Activated CD8-positive, alpha-beta T cell treated with anti-CD3 and anti-CD28 coated beads for 36 hours (primary cell): ENCODE measurements at places on chromosomes 13 and 19.

DNA sequence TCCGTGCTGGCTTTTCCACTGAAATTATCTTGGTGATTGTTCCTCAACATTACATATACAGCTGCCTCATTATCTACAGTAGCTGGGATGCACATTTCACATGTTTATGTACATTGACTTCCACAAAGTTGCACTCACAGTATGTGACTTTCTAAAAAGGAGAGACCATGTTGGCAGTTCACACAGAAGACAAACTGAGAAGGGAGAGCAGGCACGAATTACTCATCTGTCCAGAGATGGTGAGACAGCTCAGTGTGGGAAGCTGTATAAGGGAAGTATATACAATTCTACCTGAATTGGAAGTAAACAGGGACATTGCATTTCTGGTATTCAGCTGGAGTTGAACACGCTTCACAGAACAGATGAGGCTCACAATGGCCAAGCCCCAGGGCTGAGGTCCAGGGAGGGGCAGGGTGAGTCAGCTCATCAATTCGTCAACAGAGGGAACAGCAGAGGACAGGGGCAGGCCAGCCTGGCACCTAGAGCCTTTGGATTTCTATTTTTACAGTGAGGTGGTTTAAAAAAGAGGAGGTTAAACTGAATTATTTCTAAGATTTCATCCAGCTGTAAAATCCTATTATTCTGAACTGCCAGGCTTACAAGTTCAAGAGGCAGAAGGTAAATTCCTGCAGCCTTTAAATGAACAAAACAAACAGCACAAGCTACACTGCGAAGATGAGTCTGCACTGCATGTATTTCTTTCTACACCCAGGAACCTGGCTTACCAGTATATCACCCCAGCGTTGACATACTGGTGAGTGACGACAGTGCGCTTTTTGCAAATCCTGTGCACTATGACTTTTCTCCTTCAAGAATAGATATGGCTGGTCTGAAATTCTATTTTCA lies 9.8 kb downstream of the PARP4 start:
- no peaks in the 10 kb centered on the region for H3K27me3 ChIP-seq
- no peak for DNase-seq
- H3K4me3 ChIP-seq, result no peak overlapping the region
- peak overlapping the region; percentile 21 for H3K27ac ChIP-seq
- peaks cover 26% of the 10 kb centered on the region for H3K4me1 ChIP-seq
- H3K36me3 ChIP-seq, result peaks cover 26% of the 10 kb centered on the region

DNA sequence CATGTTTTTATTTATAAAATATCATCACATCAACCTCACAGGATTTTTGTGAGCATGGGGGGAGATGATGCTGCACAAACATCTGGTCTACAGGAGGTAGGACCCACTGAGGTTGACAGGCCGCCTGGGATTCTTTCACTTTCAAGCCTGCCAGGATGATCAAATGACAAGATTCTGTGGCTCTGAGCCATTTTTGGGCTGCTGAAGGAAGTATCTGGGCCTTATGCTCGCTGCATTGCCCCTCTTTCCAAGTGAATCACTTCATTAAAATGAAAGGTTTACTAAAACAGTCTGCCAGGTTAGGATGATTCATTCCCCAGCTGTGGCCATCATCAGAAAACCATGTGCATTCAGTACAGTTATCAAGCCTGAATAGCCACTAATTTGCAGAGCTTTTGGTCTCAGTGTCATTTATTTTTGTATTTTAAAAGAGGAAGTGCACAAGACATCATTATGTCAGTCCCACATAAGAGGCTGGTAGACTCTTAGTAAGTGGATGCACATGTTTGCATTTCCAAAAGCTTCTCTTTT lies 34.4 kb downstream of the STARD13 start:
- no peak overlapping the region for H3K27ac ChIP-seq
- no peak overlapping the region for H3K4me3 ChIP-seq
- H3K27me3 ChIP-seq, result peaks cover 1% of the 10 kb centered on the region
- no peaks in the 10 kb centered on the region for H3K36me3 ChIP-seq
- peak; percentile 3 for DNase-seq

DNA sequence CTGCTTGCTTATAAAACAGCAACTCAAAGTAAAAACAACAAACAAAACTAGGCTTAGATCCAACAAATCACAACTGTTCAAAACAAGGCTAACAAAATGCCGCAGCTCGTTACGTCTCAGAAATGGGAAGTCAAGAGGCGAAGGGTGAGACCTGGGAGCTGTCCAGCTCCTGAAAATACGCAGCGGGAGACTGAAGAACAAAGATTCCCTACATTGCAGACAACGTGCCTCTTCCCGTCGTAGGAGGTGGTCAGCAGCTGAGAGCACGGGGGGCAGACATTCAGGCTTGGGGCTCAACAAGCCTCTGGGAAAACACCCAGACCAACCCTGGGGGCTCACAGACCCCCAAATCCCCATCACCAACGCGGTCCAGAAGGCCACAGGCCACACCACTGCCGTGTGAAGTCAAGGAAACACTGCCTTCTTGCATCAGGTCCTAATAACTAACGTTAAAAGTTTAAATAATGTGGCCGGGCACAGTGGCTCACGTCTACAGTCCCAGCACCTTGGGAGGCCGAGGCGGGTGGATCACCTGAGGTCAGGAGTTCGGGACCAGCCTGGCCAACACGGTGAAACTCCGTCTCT lies 13.5 kb downstream of the PLPP2 start:
- peaks cover 26% of the 10 kb centered on the region for H3K27me3 ChIP-seq
- no peak overlapping the region for H3K27ac ChIP-seq
- no peak overlapping the region for H3K4me3 ChIP-seq
- H3K36me3 ChIP-seq, result no peaks in the 10 kb centered on the region
- DNase-seq, result no peak

DNA sequence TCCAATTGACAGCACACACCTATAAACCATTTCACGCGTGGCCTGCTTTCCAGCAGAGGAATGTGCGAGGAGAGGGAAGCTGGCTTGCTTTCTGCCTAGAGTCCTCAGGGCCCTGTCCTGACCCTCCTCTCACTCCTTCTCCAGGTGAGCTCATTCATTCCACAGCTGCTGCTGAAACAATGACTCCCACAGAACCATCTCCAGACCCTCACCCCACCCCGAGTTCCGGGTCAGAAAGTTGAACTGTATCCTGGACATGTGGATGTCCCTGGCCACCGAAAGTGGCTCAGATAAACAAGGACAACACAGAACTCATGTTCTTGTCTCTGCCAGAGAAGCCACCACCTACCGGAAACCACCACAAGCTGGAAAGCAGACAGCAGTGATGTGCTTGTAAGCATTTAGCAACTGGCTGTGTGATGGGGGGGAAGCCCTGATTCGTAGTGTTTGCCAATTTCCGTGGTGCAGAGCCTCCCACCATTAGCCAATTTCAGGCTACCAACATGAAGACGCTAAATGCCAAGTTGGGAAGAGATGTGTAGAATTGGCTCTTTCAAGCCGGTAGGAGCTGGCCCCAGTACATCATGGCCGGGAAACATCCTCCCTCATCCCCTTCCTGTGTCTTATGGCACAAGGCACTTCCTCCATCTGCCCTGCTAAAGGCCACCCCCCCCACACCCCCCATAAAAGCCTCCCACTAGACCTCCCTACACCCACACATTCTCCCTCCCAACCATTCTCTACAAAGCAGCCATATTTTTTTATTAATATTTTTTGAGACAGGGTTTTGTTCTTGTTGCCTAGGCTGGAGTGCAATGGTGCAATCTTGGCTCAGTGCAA lies 5.0 kb downstream of the SYCE2 start:
- H3K27me3 ChIP-seq, result no peaks in the 10 kb centered on the region
- H3K4me3 ChIP-seq, result peak overlapping the region; percentile 4
- DNase-seq, result peak; percentile 80
- peaks cover 3% of the 10 kb centered on the region for H3K36me3 ChIP-seq

GRCh38 chr13:51666374-51666773 lies 82.1 kb downstream of the WDFY2 start:
- H3K4me1 ChIP-seq, result peaks cover 26% of the 10 kb centered on the region
- H3K36me3 ChIP-seq, result peaks cover 4% of the 10 kb centered on the region
- no peak overlapping the region for H3K4me3 ChIP-seq
- H3K27me3 ChIP-seq, result no peaks in the 10 kb centered on the region

DNA sequence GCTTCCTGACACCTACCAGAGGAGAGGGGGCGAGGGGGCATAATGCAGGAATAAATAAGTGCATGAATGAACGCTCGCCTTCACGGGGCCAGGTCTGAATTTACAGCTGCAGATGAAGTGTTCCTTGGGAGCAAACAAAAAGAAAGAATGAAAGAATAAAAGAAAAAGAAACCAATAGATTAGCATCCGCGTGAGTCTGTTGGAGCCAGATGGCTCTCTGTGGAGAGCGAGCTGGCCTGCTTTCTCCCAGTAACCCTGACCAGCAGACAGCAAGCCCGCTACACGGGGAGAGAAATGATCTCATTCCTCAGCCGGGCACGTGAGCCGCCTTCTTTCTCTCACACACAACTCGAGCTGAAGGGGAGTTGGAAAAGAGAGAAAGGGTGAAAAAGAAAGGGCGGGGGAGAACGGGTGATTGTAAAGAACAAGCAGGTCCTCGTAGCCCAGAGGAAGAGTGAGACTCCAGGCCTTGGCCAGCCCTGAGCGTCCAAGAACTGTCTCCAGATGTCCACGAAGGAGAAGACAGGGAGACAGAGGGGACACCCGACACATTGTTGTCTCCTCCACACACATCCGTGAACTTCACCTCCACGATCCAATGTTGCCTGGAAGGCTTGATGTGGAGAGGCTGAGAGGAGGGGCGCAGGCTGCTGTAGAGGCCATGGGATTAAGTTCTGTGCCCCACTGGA lies 81.4 kb downstream of the RNASEH2B start:
- H3K27ac ChIP-seq, result no peak overlapping the region
- no peak overlapping the region for H3K4me3 ChIP-seq
- H3K27me3 ChIP-seq, result no peaks in the 10 kb centered on the region

DNA sequence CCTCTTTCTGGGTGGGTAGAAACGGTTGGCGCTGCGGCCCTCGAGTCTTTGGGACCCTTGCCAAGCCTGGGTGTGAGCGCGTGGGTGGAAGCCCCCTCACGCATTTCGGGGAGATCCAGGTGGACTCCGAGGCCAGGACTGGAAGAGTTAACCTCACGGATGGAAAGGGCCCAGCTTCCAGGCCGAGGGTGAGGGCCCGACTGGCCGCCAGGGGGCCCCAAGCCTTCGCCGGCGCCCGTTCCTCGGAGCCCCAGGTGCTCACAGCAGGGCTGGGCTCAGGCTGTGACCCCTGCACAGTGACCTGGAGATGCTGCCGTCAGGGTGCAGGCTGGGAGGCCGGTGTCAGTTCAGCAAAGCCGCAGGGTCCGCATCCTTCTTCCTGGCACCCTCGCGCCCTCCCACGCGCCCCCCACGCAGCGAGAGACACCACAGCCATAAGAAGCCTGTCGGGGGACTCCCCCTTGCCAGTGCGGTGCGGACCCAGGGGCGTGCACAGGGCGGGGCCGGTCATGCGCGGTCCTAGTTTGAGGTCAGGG lies 34.2 kb upstream of the TMEM255B start:
- H3K4me1 ChIP-seq, result peaks cover 8% of the 10 kb centered on the region
- peak overlapping the region; percentile 71 for H3K4me3 ChIP-seq
- DNase-seq, result peak; percentile 94

DNA sequence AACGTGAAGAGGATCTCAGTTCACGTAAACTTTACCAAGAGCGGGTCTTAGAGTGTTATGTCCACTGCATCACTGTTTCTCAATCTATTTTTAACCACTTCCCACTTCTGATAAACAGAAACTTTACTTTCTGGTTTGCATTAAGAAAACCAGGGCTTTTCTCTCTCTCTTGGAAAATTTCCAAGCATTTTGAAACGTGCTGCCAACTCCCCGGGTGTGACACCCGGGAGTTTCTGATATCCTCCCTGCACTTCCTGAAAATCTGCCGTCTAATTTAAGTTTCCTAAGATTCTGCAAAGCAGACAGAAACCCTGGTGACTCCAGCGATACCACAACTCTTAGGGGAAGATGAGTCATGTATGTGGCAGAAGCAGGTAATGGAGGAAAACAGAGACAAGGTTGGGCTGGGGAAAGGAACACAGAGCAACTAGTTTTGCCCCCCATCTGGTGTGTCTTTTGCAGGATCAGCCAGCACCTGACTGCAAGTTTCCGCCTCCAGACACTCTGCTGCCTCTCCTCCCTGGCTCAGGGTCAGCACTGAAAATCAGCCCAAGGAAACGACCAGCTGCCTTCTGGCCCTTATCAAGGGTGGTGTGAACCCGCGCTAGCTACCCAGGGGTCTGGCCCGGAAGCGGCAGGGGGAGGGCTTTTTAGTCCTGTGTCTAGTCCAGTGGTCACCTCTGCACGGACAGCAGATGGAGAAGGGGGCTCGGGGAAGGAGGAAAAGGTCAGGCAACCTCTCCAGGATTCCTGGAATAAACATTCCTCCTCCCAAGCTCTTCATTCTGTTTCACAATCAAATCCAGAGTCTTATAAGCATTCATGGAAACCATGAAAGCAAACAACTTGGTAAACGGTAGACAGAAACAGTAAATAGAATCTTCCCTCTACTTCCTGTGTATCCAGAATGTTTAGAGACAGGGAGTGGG lies 11.3 kb upstream of the FFAR2 start:
- H3K4me1 ChIP-seq, result peaks cover 19% of the 10 kb centered on the region
- DNase-seq, result peak; percentile 60
- H3K36me3 ChIP-seq, result no peaks in the 10 kb centered on the region
- peaks cover 13% of the 10 kb centered on the region for H3K27me3 ChIP-seq

GRCh38 chr13:31878955-31879354 lies 139.6 kb downstream of the RXFP2 start:
- no peak for DNase-seq
- H3K27ac ChIP-seq, result no peak overlapping the region
- peaks cover 3% of the 10 kb centered on the region for H3K4me1 ChIP-seq

DNA sequence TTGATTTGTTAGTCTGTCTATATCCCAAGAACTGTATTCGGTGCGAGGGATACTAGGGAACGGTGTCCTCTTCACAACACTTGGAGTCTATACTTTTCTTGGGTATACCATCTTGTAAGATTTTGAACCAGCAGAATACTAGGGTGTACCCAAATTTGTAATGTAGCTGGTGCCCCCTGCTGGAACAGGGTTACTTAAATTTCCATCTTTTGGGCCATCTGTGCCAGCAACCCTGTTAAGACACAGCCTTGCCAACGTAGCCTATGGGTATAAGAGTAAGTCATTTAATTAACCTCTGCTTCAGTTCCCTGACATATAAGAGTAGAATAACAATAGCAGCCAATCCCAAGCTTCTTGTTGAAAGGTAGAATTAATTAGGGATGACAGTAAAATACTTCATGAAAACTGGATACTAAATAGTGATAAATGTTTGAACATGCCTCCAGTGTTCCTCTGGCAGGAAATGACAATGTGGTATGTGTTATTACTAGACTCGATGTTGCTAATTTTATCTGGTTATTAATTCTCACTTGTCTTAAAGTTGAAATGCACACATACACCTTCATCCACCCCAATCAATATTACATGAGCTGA lies 607.6 kb downstream of the FGF9 start:
- H3K4me1 ChIP-seq, result no peaks in the 10 kb centered on the region
- H3K4me3 ChIP-seq, result no peak overlapping the region
- DNase-seq, result peak; percentile 81

GRCh38 chr13:29480893-29481525 lies 114.5 kb downstream of the SLC7A1 start:
- peaks cover 6% of the 10 kb centered on the region for H3K27me3 ChIP-seq
- H3K4me1 ChIP-seq, result no peaks in the 10 kb centered on the region
- DNase-seq, result no peak
- H3K27ac ChIP-seq, result no peak overlapping the region
- H3K36me3 ChIP-seq, result no peaks in the 10 kb centered on the region
